ENCODE measurements at places on chromosomes 4 and X.
A peak's percentile ranks its signal among the peaks of the same experiment; 100 is the strongest.

DNA sequence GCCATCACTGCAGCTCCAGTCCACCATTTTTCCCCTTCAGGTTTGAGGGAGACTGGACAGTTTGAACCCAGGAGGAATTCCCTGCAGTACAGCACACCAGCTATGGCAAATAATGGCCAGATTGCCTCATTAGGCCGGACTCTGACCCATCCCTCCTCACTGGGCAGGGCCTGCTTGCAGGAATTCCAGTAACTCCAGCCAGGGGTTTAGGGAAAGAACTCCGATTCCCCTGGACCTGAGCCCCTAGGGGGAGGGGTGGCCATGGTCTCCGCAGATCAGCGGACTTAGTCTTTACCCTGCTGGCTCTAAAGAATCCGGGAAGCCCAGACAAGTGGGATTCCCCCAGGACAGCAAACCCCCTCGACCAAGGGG is 342.8 kb downstream of the DMD start:
- no peak for DNase-seq

DNA sequence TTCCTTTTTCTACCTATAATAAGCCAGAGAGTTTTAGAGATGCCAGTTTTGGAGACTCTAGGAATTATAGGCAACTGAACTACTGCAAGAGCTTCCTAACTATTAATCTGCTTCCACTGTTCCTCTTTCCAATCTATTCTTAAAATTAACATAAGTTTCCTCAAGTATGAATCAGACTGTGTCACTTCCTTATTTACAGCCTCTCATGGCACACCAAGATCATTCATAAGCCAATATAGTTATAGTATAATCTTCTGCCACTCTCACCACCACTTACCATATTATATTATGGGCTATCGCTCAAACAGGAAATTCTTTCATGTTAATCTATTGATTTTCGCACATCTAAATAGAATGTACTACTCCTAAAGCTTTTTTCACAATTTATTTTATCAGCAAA is 383.5 kb downstream of the STPG2 start:
- DNase-seq = no peak

- DNase-seq = peak; percentile 31
These were observed 53.8 kb downstream of the VSIG4 start for GRCh38 chrX:65985922-65986588.

- DNase-seq = peak; percentile 73
These were observed 726 bp upstream of the KANTR start for GRCh38 chrX:53093177-53093655.

DNA sequence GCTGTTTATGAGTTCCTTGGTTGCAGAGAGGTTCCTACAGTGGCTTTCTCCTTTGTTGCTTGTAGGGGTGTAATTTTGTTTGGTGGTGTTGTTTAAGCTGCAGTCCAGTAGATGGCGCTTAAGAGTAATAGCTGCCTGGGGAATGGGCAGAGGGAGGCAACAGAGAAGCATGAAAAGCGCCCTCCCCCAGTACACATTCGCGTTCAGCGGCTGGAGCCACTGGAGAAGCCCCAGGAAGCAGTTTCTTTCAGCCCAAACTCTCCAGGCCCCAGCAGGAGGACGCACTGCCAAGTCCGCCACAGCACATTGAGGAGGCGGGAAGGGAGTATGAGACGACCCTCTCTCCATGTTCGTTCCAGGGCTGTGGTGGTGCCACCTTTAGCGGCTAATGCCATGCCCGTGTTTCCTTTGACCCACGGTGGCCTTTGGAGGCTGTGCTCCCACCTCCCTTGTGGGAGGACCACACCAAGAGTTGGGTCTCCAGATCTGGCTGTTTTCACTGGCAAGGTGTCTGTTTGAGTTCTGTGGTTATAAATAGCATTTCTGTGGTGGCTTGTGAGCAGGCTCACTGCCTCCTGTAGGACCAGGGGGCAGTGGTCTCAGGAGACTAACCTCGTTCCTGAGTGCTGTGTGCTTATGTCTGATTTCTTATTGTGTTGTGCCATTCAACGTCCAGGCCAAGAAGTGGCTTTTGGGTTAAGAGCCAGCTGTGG is 252.3 kb downstream of the ARHGAP10 start:
- DNase-seq = peak; percentile 41

DNA sequence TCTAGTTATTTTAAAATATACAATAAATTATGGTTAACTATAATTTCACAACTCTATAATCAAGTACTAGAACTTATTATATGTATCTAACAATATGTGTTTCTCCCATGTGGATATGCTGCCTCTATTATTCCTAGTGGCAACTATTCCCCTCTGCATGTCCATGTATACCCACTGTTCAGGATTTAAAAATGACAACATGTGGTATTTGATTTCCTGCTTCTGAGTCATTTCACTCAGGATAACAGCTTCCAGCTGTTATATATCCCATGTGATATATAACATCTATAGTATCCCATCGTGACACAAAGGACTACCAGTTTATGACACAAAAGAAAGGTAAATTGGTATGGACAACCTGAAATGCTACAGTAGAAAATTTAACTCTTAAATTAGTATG is 167.4 kb upstream of the TACR3 start:
- no peak for DNase-seq

DNA sequence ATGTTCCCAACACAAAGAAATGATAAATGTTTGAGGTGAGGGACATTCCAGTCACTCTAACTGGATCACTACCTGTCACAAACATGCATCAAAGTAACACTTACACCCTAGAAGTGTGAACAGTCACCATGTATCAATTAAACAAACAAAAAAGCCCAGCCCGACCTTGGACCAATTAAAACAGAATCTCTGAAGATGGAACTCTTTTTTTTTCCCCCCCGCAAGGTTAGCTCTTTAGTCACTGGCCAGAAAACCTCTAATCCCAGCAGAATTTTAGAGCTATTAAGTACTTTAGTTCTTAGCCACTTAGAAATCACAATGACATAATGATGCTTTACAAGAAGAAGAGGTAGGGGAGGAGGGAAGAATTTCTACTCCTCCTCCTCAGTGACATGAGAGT is 154.5 kb downstream of the PALLD start:
- no peak for DNase-seq

- DNase-seq = no peak
These were observed 98.8 kb upstream of the DHX15 start for GRCh38 chr4:24683116-24683515.

DNA sequence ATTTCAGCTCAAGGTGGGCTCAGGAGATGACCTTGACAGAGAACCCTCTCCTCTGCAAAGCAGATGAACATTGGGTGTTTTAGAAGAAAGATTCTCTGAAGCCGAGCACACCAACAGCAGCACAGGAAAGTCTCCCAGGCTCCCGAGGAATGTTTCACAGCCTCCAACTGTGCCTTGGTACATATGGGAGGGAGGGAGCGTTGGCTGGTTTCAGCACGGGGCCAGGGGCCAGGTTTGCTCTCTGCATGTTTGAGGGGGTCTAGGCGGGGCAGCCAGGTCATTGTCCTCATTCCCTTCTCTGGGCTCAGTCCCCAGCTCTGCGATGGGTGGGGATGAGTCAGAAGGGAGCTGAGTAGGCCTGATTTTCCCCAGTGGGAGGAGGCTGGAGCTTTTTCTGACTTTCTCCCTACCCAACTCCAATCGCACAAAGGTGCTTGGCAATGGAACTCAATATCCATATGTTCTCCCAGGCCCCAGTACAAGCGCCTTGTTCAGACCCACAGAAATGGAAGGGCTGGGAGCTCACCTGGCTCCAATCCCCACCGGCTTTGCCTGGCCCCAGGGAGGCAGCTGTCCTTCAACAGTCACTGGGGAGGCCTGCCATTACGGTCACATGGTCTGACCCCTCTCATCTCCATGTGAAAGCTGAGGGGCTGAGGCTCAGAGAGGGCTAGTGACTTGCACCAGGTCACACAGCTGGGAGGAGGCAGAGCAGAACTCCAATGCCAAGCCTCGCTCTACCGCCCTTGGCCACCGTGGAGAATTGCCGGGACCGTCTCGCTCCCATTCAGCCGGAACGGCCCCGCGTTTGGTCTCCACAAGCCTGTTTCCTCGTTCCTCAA is 108.4 kb upstream of the AFAP1 start:
- DNase-seq = no peak

DNA sequence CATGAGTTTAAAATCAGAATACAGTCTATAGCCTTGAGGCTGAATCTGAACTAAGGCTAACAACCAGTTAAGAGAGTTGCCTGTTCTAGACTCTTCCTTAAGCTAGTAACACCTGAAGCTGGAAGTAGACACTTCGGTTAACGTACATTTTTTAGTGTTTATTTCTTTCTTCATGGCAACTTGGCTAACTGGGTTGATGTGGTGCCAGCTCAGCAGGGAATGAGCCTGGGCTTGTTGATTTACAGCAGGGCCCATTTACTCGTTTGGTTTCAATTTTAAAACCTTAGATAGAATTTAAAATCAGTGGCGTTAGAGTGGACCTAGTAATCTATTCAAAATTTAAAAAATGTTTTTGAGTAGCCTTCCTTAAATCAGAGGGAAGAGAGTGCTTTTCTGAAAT is 137.6 kb upstream of the ESX1 start:
- no peak for DNase-seq

DNA sequence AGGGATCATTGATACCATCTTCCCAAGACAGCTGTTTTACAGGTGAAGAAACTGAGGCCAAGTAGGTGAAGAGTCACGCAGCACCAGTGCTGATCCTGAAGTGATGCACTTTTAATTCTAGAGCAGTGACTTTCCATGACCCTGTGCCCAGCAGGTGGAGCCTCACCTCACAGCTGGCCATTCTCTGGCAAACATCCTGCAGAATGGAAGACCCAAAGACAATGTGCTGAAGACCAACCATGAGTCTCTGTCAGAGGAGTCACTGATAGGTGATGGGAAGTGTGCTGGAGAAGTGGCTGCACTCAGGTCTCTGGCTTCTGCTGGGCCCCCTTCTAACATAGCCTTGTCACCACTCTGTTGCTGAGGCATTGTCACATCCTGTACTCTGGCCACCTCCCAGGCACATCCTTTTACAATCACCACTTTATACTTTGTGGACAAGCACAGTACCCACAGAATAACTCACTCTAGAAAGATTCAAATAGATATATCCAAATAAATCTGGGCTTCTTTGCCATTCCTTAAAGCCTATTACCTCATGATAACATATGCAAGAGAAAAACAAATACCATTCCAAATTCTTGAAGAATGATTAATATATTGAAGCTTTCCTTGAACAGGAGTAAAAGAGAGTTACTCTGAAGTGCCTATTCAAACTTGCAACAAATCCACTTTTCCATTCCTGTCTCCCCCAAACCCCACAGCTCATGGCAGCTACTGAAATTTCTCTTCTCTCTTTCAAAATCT is 64.1 kb upstream of the SCOC start:
- DNase-seq = peak; percentile 42

GRCh38 chr4:7330811-7331681 is 103.7 kb downstream of the PSAPL1 start:
- DNase-seq = no peak

DNA sequence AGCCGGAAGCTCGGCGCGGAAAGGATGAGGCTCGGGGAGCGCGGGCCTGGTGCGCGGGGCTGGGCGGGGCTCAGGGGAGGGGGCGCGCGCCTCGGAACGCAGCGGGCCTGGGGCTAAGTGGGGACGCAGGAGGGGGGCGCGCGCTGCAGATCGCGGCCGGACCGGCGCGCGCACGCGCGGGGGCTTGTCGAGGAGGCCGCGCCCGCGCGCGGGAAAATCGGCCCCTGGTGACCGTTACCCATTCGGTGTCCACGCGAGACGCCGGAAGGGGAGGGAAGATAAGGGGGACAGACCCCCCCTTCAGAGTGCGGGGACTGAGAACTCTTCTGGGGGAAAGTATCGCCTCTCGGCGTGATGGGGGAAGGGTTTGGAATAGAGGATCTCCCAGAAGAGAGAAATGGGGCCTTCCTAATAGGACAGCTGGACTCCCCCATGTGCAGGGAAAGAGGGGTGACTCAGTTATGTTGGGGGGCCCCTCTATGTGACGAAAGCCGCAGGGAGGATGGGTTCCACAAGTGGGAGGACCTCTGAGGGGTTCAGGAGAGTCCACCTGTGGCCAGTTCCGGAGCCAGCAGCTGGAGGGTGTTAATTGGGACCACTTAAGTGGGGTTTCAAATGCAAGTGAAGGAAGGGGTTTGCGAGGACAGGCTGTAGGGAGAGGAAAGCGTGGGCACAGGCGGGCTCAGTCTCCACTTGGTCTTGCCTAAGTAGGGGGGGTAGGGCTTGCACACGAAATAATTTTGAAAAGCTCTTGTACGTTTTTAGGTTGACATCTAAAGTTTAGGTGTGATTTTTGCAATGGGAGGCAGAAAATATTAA is 584 bp downstream of the SUV39H1 start:
- no peak for DNase-seq

DNA sequence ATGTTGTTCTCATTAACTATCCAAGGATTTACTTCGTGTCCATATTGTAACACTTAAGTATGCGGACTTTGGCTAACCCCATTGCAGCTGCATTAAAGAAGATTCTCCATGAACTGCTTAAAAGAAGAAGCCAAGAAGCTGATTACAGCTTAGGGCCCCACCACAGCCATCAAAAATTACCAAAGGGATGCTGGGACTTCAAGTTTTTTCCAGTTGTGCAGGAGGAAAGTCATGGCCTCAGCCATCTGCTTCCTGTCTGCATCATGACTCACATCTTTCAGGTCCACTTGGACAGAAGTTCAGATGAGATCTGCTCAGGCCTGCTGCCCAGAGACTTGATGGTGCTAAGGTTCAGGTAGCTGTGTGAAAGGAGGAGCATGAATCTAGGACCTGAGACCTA is 38.8 kb upstream of the CAPN6 start:
- no peak for DNase-seq

- no peak for DNase-seq
These were observed 187.3 kb upstream of the RASGEF1B start for GRCh38 chr4:81659051-81659450.

- no peak for DNase-seq
These were observed 473.0 kb upstream of the NWD2 start for GRCh38 chr4:36771411-36772153.

GRCh38 chrX:153948847-153949805 is 4.7 kb upstream of the RENBP start:
- DNase-seq = no peak

DNA sequence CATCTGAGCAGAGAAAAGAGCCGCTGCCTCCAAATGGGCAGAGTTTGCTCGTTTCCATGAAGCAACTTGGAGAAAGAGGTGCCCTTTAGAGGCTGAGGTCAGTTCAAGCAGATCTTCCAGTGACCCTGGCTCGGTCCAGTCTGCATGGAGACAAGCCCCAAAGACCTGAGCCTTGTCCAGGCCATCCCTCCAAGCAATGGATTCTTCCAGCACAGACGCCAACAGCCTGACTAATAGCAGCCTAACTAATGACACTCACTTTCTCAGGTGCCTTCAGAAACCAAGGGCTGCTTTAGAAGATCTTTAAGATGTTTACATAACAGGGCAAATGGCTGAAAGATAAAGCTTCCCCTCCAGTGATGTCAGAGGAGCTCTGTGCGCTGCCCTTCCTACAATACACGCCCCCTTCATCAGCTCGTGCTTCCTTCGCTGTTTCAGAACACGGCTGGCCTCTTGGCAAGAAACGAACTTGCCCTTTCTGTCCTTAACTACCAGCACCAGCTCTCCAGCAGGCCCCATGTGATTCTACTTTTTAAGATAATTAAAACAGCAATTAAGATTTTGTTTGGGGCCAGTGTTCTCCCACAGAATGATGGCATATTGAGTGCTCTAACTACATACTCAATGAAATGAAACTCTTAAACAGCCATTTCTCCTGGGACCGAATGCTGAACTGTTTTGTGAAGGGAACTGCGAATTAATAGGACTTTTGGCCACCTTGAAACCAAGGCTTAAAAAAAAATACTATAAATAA is 119.0 kb downstream of the GPR143 start:
- DNase-seq = no peak

All from brain microvascular endothelial cell (primary cell).